ENCODE measurements at places on chromosomes 2 and 18.

DNA sequence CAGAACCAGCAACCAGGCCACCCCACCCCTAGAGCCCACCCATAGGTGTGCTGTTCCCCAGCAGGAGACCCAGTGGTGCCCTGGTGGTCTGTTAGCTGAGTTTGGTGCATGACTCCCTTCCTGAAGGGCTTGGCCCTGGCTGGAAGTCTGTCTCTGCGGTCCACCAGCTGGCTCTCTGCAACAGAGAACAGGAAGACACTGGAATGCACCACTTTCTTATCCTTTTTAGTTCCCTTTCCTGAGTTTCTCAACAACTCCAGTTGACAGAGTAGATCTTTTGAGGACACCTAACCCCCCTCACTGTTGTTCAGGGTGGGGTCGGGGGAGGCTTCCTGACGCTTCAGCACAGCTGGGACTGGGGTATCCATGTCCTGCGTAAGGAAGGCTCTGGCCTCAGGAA is 11.9 kb upstream of the RPL37A start:
- DNase-seq, result no peak

DNA sequence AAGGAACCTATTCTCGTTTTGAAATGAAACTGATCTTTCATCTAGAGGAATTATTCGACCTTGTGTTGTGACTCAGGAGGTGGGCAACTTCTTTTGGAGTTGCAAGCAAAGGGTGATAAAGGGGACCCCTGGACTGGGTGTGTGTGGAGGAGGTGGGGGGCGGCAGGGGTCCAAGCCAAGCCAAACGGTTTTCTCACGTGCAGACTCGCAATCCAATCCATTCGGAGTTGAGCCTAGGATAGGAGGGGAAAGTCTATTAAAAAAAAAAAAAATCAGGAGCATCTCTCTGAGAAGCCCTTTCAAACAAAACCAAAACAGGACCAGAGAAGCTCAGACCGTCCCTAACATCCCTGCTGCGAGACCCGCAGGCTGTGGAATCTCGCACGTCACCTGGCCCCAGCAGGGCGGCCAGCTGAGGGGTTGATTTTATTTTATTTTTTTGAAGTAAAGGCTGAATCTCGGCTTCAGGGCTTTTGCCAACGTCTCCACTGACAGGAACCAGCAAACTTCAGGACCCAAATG is 3.7 kb upstream of the ZEB2 start:
- DNase-seq, result no peak

DNA sequence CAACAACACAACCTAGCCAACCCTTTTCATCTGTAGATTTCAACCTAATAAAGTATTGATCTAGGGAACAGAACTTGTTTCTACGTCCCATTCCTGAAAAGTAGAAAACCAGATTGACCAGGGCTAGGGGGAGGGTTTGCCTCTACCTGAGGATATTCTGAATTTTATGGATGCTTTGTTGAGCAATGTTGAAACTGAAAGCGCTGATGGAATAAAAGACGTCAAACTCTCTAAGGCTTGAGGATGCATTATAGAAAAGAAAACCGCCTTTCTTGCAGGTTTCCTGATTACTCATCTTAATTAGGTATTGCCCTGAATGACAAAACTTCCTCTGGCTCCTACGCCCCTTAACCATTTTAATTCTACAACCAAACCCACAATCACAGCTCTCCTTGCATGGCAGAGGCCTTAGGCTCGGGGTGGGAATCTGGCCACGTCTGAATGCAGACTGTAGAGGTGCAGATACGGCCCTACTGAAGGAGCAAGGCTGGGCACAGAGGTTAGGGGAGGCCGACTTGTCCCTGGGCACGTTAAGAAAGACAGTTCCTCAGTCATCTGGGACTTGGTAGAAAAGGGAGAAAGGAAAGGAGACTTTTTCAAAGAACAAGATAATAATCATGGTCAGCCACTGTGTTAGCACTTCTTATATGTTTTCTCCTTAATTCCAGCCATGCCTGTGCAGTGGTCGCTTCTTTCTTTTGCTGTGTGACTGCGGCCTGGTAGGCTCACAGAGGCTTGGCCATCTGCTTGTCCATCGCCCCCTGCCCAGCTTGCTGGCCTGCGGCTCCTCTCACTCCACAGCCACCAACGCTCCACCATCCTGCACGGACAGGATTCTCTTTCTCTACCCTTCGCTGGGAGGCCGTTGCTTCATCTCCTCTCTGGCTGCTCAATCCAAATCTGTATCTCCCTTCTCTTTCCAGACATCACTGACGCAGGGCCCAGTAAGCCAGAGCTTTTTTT is 209.5 kb downstream of the VAPA start:
- DNase-seq, result no peak

DNA sequence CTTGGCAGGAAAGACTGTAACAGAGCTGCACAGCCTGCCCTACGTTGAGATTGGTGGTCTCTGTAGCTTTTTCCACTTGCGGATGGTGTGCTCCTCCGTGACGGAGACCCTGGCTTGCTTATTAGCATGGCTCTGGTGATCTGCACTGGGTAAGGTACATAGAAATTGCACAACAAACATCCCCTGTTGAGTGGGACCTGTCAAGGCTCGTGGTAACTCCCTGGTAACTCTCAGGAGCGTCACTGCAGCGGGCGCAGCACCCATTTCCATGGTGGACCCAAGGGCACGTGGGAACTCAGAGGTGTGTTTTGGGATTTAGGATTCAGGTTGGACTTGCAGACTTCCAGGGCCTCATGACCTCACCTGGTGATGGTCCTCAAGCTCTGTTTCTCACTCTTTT is 1.1 kb downstream of the TRAF3IP1 start:
- no peak for DNase-seq

GRCh38 chr2:119005051-119005450 is 63.1 kb downstream of the MARCO start:
- DNase-seq, result no peak

DNA sequence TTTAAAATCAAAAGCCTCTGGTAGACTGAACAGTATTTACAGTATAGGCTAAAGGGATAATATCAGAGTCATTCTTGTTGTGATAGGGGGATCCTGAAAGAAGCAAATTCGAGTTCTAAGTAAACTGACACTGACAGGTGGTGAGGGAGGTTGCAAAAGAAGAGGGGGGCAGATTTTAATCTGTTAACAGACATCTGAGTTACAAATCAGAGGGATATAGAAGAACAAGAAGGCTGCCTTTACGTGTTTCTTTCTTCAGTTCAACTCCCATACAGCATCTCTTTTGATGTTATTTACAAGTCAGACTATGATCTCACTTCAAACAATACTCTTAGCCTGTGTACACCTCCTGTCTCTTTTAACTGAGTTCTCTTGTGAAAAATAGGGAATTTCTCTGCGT is 16.3 kb upstream of the ITGA4 start:
- DNase-seq, result no peak

DNA sequence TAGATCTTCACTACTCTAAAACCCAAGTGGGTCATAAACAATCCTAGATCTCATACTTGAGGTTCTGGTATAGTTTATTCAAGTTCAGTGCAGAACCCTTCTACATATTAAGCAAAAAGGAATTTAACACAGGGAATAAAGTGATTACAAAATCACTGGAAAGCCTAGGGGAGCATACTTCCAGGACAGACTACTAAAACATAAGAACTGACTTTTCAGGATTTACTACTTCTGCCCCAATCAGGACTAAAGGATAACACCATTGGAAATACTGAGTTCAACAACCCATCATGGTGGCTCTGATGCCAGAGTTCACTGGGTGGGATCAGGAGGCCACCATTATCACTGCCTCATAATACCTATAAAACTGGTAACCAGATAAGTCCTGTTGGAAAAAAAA is 123.6 kb downstream of the DNAH7 start:
- DNase-seq, result no peak

DNA sequence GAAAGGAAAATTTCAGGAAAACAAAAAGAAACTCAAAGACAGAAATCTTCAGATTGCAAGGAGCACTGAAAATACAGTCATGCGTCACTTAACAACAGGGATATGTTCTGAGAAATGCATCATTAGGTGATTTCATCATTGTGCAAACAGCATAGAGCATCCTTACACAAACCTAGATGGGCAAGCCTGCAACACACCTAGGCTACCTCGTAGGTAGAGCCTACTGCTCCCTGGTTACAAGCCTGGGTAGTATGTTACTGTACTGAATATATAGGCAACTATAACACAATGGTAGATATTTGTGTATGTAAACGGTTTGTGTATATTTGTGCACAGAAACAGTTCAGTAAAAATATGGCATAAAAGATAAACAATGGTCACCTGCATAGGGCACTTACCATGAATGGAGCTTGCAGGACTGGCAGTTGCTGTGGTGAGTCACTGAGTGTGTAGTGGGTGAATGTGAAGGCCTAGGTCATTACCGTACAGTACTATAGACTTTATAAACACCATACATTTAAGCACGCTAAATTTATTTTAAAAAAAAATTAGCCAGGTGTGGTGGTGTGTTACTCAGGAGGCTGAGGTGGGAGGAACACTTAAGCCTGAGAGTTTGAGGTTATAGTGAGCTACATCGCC is 33.4 kb downstream of the SFXN5 start:
- DNase-seq, result no peak

DNA sequence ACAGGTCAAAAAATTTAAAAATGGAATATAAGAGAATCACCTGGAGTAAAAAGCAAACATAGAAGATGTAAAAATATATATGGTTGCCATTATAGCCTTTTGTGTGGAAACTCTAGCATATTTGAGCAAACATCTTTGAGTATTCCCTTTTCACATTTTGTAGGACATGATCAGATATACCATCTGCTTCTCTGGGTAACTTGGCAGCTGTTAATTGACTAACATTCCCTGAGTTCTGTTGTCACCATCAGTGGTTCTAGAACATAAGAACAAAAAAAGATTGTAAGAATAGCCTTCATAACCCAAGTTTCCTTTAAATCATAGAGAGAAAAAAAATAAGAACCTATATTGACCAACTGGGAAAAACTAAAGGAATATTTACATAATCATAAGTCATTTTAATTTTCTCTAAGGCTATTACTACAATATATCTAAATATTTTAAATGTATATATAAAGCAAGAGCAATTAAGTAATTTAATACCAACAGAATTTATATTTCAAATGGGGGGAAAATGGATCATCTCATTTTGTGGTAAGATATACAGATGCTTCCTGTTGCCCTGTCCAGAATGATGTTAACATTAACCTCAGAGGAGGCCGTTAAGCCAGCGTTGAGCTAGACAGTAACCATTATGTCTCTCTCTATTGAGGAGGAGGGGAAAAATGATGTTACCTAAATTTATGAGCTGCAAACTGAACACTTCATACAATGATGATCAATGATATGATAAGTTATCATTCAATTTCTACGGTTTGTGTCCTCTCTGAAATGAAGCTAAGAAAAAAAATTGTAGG is 9.8 kb upstream of the INO80D start:
- DNase-seq, result no peak

GRCh38 chr18:57727952-57728807 is 74.9 kb downstream of the ATP8B1 start:
- no peak for DNase-seq

GRCh38 chr2:234753701-234754100 is 198.1 kb upstream of the SH3BP4 start:
- DNase-seq, result no peak

GRCh38 chr2:176584333-176584732 is 315.1 kb downstream of the MTX2 start:
- DNase-seq, result no peak

GRCh38 chr2:32718752-32719151 is 90.9 kb downstream of the TTC27 start:
- no peak for DNase-seq

DNA sequence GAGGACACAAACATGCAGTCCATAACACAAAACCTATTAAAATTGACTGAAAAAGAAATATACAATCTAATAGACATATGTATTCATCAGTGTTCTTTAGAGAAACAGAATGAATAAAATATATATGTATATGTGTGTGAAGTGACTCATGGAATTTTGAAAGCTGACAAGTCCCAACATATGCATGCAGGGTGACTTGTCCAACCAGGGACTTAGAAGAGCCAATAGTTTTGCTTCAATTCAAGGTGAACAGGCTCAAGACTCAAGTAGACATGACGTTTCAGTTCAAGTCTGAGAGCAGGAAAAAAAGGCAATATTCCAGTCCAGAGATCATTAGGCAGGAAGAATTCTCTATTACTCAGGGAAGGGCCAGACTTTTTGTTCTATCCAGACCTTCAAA is 271.2 kb upstream of the SETBP1 start:
- no peak for DNase-seq

DNA sequence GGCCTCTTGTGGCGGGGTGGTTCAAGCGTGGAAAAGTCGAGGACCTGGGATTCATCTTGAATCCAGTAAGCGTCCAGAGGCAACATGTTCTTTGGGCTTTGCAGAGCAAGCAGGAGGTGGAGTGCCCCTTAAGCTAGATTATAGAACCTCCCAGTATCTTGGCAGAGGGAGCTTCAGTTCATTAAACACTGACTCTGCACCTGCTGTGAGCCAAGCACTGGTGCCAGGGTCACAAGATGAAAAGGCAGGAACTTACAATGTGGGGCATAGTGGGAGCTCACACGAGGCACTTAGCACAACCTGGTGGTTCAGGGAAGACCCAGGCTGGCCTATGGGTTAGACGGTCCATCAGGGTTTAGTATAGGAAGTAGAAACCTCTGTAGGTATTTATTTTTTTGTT is 7.4 kb upstream of the FZD5 start:
- DNase-seq, result no peak

- DNase-seq, result no peak
Measured at GRCh38 chr2:84904717-84905174, 710 bp upstream of the TMSB10 start.

GRCh38 chr2:61460163-61460562 is 10.7 kb downstream of the USP34 start:
- DNase-seq, result no peak

- DNase-seq, result no peak
Measured at GRCh38 chr2:236631281-236631855, 61.7 kb downstream of the ACKR3 start.

- no peak for DNase-seq
Measured at GRCh38 chr2:203697190-203697589, 9.2 kb upstream of the CD28 start.

GRCh38 chr18:63253428-63254372 is 65.9 kb downstream of the BCL2 start:
- DNase-seq, result no peak

DNA sequence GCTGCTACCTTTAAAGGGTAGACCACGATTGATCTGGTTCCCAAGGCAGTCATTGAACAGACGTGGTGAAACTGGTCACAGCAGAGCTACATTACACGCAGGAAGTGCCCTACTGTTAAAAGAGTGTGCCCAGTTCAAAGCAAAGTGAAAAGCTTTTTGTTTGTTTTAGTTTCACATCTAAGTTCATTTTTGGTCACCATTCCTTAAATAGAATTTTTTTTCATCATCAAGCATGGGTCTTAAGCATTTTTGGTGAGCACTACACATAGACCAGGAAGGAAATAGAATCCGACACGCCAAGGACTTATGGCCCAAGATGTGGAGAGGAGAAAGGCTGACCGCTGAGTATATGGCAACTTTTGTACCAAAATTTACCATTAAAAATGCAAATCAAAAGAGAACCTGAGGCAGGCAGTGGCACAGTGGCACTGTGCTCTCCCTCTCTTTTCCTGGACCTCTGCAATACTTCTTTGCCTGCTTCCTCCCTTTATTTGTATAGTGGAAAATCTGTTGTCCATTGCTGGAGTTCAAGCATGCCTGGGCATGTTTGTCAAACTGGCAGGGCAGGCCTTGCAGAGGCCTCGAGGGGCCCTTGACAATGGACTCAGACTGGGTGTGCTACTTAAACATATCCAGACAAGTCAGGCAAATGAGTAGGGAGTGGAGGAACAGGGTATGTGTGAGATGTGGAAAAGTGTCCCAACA is 42.6 kb upstream of the HNRNPA3 start:
- DNase-seq, result no peak

Data from activated CD4-positive, alpha-beta T cell treated with anti-CD3 and anti-CD28 coated beads for 24 hours (primary cell).